ENCODE measurements at places on chromosomes 12 and 14. TPM values are rescaled to one million over a fixed set of nuclear protein-coding genes. Genes with fewer than 3 reads are reported as not detected.

- DNase-seq: no peak
These were observed 240.4 kb downstream of the ASCL1 start for GRCh38 chr12:103197725-103198388.

The FAM186B gene
- total RNA-seq: not detected

- DNase-seq: no peak
These were observed 2.5 kb downstream of the SMCO3 start for GRCh38 chr12:14811486-14811885.

DNA sequence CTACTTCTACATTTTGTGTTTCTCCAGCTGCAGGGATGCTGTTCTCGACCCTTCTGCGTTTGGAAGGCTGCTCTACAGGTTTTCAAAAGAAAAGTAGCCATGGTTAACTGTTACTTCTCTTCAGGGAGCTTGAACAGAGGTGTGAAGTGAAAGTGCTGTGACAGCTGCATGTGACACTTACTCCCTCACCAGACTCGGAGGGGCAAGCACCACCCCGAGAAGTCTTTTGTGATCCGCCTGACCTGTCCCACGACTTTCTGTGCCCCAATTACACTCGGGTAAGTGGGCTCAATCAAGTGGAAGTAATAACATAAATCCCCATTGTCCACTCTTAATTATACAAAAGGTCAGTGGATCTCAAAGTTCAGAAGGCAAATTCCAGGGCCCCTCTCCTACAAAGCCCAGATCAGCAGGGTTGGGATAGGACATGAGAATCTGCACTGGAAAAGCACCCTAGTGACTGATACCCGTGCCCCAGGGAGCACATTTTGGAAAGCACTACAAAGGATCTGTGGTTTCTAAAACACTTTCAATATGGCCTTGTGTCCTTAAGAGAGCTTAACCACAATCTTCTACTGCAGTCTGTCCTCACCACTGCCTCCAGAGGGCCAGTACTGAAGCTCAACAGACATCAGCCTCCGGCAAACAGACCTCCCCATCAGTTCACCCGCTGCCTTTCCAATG lies 11.5 kb downstream of the FICD start:
- no peak for DNase-seq

DNA sequence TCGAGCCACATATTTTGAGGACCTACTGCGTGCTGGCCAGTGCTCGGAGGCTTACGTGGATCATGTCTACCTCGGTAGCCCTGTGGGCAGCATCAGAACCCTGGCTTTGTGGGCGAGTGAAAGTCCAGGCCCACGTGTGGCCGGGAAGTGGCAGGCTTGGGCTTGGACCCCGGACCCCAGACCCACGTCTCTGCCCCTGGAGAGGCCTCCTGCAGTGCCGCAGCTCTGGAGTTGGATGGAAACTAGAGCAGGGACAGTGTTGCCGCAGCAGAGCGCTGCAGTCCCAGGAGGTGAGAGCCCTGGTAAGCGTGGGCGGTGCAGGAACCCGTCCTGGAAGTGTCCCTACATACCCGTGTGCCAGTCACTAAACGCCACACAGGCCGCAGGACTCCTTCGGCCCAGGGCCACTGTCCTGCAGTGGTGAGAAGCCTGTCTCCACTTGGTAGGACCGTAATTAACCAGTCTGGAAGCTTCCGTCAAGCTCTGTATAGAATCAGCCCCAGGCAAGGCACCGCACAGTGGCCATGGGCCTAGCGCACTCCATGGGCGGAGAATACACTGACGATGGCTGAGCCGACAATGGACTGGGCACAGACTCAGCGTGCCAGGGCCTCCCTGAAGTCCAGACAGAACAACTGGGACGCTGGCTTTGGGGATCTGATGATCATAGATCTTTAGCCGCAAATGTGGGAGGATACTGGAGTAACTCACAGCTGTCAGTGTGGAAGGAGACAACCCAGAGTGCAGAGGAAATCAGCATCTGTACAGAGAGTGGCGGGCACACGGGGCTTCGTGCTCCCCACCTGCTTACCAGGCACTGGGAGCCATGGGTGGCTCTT lies 219.5 kb downstream of the KIF26A start:
- DNase-seq: no peak

DNA sequence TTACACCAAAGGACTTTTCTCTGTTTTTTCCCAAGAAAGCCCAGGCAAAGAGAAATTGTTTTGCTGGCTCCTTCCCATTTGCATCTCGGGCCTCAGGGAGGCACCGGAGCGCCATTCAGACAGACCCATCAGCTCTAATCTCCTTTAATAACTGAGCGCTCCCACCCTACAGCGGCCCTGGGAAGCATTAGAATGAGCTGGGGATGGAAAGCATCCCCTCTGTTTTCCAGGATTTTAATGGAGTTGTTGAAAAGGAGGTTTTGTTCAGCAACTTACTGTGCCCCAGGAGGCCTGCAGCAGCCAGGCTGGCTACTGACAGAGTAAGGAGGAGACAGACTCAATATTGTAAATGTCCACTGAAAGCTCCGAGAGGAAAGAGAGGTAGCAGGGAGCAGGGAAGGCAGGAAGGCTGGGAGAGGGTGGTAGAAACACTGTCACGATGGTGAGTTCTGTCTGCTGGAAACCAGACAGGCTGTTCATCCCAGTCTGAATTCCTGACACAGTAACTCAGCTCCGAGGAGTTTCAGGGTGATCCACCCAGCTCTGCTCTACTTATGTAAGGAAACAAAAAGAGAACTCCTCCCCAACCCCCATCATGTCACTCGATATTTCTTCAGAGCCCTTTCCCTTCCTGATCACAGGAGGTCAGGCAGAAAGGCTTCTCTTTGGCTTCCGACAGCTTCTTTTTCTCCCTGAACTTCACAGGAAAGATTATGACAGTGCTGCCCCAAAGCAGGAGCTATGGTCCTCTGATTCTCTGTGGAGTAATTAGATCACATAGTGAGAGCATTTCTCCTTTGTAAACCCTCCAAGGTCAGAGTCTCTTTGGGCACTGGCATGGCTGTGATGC lies 62.5 kb upstream of the TMEM132D start:
- DNase-seq: no peak

GRCh38 chr14:101335061-101335661 lies 226.1 kb upstream of the DIO3 start:
- DNase-seq: no peak

The GPR132 gene
- 49.4 TPM for total RNA-seq

- no peak for DNase-seq
These were observed 843 bp upstream of the HSP90AA1 start for GRCh38 chr14:102087762-102088011.

The GDF3 gene
- not detected for total RNA-seq

The CD4 gene
- total RNA-seq: 0.82 TPM

DNA sequence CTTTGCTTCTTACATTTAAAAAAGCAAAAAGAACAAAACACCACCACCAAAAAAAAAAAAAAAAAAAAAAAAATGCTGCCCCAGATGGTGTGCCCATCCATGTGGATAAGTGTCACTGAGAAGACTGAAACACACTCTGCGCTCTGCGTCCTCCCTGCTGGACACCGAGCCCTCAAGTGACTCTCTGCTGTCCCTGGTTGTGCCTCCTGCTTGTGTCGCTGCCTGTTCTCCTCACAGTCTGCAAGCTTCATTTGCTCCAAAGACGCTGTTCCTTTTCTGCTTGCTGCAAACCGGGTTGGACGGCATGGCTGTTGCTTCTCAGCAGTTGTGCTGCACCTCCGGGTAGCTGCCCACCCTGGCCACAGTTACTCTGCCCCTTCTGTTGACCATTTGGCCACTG lies 276.2 kb upstream of the ATP2B1 start:
- DNase-seq: no peak

- no peak for DNase-seq
These were observed 175.3 kb downstream of the TSPAN9 start for GRCh38 chr12:3252450-3252891.
